ENCODE measurements at places on chromosomes 12 and 14.
A peak's percentile ranks its signal among the peaks of the same experiment; 100 is the strongest.

DNA sequence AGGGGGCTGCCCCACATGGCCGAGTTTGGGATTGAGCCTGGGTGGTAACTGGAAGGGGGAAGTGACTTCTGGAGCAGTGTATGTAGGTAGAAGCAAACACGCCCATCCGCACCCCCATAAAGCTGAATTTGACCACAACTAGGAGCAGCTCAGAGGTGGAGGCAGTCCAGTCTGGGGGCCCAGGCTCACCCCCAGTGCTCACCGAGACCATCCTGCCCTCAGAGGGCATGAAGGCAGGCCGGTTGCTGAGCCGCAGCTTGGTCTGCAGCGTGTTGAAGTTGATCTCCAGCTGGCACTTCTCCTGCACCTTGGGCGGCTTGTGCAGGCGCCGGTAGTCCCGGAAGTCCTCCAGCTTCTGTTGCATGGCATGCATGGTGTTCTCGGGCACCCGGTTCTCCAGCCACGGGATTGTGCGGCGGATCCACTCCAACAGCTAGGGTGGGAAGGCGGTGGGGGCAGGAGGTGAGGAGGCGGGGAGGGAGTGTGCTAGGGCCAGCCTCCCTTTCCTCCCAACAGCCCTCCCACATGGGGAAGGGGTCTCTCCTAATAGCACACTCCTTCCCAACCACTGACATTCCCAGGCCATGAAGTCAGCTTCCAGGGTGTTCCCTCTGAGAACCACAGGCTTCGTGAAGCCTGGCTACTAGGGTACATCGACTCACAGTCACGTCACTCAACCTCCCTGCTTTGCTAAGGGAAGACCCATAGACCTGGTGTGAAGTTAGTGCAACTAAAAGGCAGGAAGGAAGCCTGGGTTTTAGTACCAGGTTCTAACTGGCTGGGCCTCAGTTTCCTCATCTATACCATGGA lies 87.0 kb downstream of the ACTN1 start:
- H3K36me3 ChIP-seq, result no peaks in the 10 kb centered on the region
- no peaks in the 10 kb centered on the region for H3K4me1 ChIP-seq
- H3K4me3 ChIP-seq, result no peak overlapping the region
- no peaks in the 10 kb centered on the region for H3K27me3 ChIP-seq
- no peak overlapping the region for H3K27ac ChIP-seq

DNA sequence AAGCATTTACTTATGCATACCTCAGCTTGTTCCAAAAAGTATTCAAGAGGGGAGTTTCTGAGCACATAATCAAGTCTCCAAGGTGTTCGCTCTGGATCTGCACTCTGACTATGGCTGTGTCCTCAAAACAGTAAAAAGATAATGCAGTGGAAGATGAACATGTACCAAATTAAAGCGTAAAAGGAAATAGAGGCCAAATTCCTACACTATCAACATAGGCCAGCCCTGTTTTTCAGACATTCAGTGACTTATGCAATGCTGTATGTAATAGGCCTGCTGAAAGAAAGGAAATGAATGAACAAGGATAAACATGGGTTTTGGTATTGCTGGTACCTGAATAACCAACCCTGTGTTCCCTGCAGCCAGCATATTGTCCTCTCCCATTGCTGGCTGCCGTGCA lies 115.7 kb downstream of the SAMD4A start:
- no peaks in the 10 kb centered on the region for H3K4me1 ChIP-seq
- DNase-seq, result no peak
- H3K27ac ChIP-seq, result no peak overlapping the region
- H3K36me3 ChIP-seq, result no peaks in the 10 kb centered on the region
- no peak overlapping the region for H3K4me3 ChIP-seq

DNA sequence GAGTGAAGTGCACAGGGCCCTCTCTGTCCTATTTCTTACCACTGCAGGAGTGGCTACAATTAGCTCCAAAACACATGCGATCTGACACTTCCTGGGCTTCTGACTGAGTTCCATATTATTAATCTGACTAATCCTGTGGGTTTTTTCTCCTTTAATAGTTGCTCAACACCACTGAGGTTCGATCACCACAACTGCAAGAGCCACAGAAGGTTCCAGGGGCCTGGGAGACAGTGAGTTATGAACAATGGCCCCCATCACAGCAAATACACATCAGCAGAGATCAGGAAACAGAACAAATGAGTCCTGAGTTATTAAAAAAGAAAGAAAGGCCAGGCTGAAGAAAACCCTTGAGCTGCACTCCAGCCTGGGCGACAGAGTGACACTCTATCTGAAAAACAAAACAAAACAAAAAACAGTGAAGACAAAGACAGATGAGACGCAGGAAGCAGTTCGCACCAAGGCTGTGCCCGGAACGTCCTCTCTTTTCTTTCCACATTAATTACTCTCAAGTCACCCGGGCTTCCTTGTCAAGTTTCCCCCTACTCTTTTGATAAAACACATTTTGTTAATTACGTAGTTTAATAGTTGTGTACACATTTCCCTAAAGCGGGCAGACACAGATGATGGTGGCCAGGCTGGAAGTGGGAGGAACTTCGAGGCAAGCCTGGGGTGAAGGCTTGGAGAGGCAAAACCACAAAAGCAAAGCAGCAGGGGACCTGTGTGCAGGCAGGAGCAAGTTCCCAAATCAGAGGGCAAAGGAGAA lies 42.7 kb downstream of the CDC42BPB start:
- H3K27me3 ChIP-seq, result no peaks in the 10 kb centered on the region
- no peaks in the 10 kb centered on the region for H3K36me3 ChIP-seq
- DNase-seq, result no peak
- H3K27ac ChIP-seq, result no peak overlapping the region
- peaks cover 6% of the 10 kb centered on the region for H3K4me1 ChIP-seq
- no peak overlapping the region for H3K4me3 ChIP-seq

DNA sequence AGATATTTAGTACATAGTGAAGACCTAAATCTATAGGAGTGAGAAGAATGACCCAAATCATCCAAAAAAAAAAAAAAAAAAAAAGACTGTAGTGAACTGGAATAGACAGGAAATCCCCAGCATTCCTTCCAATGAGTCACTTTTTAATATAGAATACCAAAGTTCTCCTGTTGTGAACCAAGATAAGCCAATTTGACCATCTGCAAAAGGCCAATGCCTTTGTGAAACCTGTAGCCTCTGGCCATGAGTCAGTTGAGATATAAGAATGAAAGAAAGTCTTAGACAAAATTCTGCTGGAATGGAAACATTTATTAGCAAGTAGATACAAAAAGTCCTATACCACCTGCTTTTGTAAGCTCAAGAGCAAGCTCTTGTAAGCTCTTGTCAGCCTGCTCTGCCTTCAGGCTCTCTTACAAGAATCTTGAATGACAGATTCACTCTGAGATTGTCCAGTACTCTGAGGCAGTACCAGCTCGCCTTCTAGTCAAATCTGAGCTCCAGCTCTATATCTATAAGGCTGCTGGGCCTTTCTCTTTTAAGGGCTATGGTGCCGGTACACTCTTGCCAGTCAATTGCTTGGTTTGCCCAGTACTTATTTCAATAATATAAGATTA lies 243.0 kb upstream of the TMTC1 start:
- no peaks in the 10 kb centered on the region for H3K27me3 ChIP-seq
- no peaks in the 10 kb centered on the region for H3K4me1 ChIP-seq
- H3K36me3 ChIP-seq, result no peaks in the 10 kb centered on the region
- H3K4me3 ChIP-seq, result no peak overlapping the region
- H3K27ac ChIP-seq, result no peak overlapping the region

DNA sequence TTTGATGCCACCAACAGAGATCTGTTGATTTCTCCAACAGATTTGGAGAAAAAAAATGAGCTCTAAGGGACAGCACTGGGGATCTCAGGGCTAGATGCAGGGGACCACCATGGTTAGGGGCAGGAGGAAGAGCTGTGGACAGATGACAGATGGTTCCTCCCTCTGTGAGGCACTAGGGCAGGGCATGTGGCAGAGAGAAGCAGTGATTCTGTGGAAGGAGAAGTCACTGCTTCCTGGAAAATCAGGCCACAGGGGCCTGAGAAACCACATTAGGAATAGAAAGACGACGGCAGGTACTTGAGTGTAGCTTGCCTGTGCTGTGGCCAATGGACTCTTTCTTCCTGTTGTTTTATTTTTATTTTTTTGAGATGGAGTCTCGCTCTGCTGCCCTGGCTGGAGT lies 24.9 kb upstream of the TMED2 start:
- no peaks in the 10 kb centered on the region for H3K27me3 ChIP-seq
- H3K27ac ChIP-seq, result no peak overlapping the region
- no peak overlapping the region for H3K4me3 ChIP-seq
- no peaks in the 10 kb centered on the region for H3K4me1 ChIP-seq
- H3K36me3 ChIP-seq, result no peaks in the 10 kb centered on the region

- H3K27ac ChIP-seq, result peak overlapping the region; percentile 94
- no peak for DNase-seq
- no peaks in the 10 kb centered on the region for H3K27me3 ChIP-seq
- H3K36me3 ChIP-seq, result no peaks in the 10 kb centered on the region
- peak overlapping the region; percentile 98 for H3K4me3 ChIP-seq
- no peaks in the 10 kb centered on the region for H3K4me1 ChIP-seq
Measured at GRCh38 chr12:98644433-98644711, 216 bp downstream of the IKBIP start.

DNA sequence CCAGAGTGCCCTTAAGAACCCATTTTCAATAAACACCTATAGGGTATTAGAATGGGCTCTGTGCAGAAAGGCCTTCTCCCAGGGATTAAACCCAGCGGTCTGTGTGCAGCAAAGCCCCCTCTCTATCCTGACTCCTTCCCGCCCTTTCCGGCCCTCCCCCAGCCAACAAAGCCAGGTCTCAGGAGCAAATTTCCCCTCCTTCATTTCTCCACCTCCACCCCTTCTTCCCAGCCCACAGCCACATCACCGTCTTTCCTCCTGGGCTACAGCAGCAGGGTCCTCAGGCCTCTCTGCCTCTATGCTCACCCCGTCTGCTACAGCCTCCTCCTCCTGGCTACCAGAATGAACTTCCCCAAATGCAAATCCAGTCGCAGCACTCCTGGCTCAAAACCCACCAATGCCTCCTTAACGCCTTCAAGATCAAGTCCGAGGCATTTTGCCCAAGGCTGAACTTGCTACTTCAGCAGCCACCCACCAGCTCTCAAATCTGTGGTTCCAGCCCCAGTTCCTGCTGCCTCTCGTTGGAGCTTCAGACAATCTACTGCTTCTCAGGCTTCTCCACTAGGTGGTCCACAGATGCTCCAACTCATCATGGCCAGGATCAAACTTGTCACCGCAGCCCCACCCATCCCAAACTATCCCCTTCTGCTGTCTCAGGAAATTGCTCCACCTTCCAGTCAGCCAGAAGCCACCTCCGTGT lies 134.8 kb downstream of the BCL11B start:
- no peaks in the 10 kb centered on the region for H3K27me3 ChIP-seq
- no peak overlapping the region for H3K27ac ChIP-seq
- no peak overlapping the region for H3K4me3 ChIP-seq
- H3K36me3 ChIP-seq, result no peaks in the 10 kb centered on the region

GRCh38 chr14:20743556-20743955 lies 2.1 kb upstream of the EDDM3A start:
- no peak overlapping the region for H3K27ac ChIP-seq
- H3K4me1 ChIP-seq, result no peaks in the 10 kb centered on the region
- DNase-seq, result no peak

- DNase-seq, result no peak
- no peaks in the 10 kb centered on the region for H3K27me3 ChIP-seq
- H3K4me1 ChIP-seq, result no peaks in the 10 kb centered on the region
- no peak overlapping the region for H3K4me3 ChIP-seq
Measured at GRCh38 chr14:31876741-31877140, 200.4 kb upstream of the ARHGAP5 start.

- DNase-seq, result no peak
- H3K27me3 ChIP-seq, result no peaks in the 10 kb centered on the region
- no peaks in the 10 kb centered on the region for H3K36me3 ChIP-seq
- H3K27ac ChIP-seq, result no peak overlapping the region
- no peaks in the 10 kb centered on the region for H3K4me1 ChIP-seq
Measured at GRCh38 chr12:78005094-78005492, 174.4 kb downstream of the NAV3 start.

- H3K27ac ChIP-seq, result no peak overlapping the region
- no peaks in the 10 kb centered on the region for H3K27me3 ChIP-seq
- no peak for DNase-seq
- no peak overlapping the region for H3K4me3 ChIP-seq
- no peaks in the 10 kb centered on the region for H3K36me3 ChIP-seq
Measured at GRCh38 chr12:88419794-88420193, 160.5 kb downstream of the KITLG start.

DNA sequence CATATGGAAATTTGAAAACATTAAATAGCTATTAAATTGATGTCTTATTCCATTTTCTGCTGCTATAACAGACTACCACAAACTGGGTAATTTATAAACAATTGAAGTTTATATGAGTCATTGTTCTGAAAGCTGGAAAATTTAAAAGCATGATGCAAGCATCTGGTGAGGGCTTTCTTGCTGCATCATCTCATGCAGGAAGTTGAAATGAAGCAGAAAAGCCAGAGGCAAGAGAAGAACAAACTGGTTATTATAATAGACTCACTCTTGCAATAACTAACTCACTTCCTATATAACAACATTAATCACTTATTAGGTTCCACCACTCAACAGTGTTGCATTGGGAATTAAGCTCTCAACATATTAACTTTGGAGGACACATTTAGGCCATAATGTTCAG lies 1277.4 kb downstream of the LRFN5 start:
- H3K27ac ChIP-seq, result no peak overlapping the region
- H3K27me3 ChIP-seq, result no peaks in the 10 kb centered on the region
- H3K4me3 ChIP-seq, result no peak overlapping the region
- no peak for DNase-seq

- H3K4me3 ChIP-seq, result peak within 1 kb of the TSS; percentile 48
- DNase-seq, result no peak
- no peaks in the 10 kb centered on the region for H3K27me3 ChIP-seq
- peak within 1 kb of the TSS; percentile 53 for H3K27ac ChIP-seq
- peaks cover 54% of the 10 kb centered on the region for H3K4me1 ChIP-seq
Measured at GRCh38 chr12:6635856-6636531, at the start of gene LPAR5. TSS of gene LPAR5 (minus strand) at chr12:6635959. CDS start at chr12:6621248, 14,711 bp downstream.

- no peak overlapping the region for H3K27ac ChIP-seq
- no peaks in the 10 kb centered on the region for H3K36me3 ChIP-seq
Measured at GRCh38 chr14:86604561-86604960, 1074.6 kb downstream of the FLRT2 start.

- DNase-seq, result no peak
- peaks cover 6% of the 10 kb centered on the region for H3K36me3 ChIP-seq
- H3K4me1 ChIP-seq, result 0 out of 2 replicates have a peak, but pooled peaks cover 3% of the 10 kb centered on the region
- H3K27ac ChIP-seq, result peak overlapping the region; percentile 81
- H3K4me3 ChIP-seq, result peak overlapping the region; percentile 85
Measured at GRCh38 chr14:58299401-58300330, 1.3 kb downstream of the ARID4A start.

GRCh38 chr12:111578276-111578970 lies 20.7 kb downstream of the ATXN2 start:
- no peaks in the 10 kb centered on the region for H3K27me3 ChIP-seq
- H3K27ac ChIP-seq, result peak overlapping the region; percentile 37
- peaks cover 6% of the 10 kb centered on the region for H3K4me1 ChIP-seq
- peaks cover 9% of the 10 kb centered on the region for H3K36me3 ChIP-seq

GRCh38 chr12:50166799-50167048 lies 445 bp downstream of the CERS5 start:
- no peak for DNase-seq
- H3K27me3 ChIP-seq, result no peaks in the 10 kb centered on the region
- H3K4me3 ChIP-seq, result peak overlapping the region; percentile 80
- peak overlapping the region; percentile 71 for H3K27ac ChIP-seq

GRCh38 chr14:93657875-93658274 lies 130.4 kb downstream of the PRIMA1 start:
- H3K4me3 ChIP-seq, result no peak overlapping the region
- no peak overlapping the region for H3K27ac ChIP-seq
